ENCODE measurements at places on chromosomes 12 and 14.

DNA sequence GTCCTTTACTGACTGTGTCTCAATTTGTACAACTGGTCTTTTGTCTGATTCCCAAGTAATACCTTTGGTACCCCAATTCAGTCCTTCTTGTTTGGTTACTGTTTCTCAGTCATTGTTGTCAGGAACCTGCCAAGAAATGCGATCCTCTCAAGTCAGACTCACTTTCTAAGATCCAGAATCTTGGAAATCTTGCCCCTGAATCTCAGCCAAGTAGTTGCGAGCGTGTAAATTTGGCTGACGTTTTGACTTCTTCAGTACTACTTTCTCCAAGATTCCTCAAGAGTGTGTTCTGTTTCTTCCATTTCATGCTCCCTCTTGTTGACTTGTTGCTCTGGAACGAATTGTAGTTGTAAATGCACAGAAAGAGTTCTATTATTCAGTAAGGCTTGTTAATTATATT, 114.0 kb downstream of the MSRB3 start:
- no peak for DNase-seq

DNA sequence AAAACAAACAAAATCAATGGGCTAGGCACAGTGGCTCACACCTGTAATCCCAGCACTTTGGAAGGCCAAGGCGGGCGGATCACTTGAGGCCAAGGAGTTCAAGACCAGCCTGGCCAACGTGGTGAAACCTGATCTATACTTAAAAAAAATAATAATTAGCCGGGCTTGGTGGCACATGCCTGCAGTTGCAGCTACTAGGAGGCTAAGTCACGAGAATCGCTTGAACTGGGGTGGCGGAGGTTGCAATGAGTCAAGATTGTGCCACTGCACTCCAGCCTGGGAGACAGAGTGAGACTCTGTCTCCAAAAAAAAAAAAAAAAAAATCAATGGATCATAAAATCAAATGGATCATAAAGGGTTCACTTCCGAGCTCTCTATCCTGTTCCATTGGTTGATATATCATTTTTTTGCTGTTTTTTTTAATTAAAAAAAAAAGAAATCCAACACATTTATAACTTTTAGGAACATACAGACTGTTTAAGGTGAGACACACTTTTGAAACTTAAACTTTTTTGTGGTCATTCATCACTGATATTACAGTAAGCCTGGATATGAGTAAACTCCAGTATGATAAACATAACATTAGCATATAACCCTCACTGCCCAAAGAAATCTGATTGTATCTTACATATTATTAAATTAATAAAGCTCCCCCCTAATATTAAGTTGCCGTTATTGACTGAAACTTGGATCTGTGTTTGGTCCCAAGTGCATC, 22.1 kb downstream of the MOK start:
- DNase-seq = no peak

DNA sequence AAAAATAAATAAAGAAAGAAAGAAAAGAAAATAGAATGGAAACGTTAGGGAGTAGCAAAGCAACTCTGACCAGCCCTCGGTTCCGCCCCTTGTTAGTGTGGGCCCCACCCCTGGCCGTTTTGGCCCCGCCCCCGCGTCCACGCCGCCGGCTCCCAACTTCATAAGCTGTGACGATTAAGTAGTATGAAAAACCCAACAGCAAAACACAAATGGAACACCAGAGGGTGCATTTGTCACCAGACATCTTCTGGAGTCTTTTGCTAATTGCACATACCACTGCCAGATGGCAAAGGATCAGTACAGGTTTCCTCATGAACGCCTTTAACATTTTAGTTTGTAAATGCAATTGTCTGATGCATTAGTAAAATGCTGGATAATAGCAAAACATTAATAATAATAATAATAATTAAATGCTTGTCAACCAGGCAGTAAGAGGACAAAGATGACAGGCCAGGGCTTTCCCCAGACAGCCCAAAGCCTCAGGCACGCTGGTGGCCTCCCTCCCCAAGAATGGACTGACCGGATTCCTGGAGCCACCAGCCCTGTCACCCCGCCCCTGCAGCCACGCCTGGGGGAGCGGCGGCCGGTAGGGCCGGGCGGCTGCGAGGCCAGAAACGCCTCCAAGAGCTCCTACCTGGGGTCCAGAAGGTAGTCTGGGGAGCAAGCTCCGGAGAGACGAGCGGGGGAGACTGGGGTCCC, 23.6 kb downstream of the HSP90AA1 start:
- peak; percentile 84 for DNase-seq

DNA sequence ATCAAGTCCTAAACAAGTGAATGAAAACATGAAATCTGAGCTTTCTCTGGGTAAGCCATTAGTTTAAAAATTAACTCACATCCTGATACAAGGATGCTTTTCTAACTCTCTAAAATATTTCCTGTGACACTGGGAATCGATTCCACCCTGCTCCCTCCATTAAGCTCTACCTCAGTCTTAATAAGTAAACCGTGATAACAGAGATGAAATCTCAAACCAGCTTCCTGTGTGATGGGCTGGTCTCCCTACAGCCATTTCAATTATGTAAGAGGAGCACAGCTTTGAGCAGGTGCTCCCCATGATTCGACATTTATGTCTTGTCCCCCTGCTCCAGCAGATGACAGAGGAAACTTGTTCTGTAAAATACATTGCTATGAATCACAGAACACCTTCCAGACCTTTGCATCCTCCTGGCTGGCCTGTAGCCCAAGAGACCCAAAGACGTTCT, 59.0 kb downstream of the GAS2L3 start:
- DNase-seq = no peak

- DNase-seq = no peak
Measured at GRCh38 chr14:91231446-91231845, 13.1 kb downstream of the GPR68 start.

GRCh38 chr14:80304125-80304766, 92.9 kb upstream of the DIO2 start:
- DNase-seq = no peak

DNA sequence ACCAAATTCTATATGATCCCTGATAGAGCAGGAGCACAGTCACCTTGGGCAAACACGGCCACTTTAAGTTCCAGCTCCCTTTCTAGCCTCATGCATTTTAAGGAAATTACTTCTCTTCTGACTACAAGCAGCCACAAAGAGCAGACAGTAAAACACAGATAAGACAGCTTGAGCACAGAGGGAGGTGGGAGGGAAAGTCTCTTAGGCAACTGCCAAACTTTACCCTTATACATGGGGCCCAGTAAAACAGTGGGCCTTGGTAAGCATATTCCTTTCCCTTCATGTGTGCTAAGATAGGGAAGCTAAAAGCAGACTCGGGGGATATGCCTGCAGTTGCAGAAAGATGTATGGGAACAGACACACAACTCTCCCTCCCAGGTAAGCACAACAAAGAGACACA, 235.9 kb downstream of the CPNE8 start:
- no peak for DNase-seq

DNA sequence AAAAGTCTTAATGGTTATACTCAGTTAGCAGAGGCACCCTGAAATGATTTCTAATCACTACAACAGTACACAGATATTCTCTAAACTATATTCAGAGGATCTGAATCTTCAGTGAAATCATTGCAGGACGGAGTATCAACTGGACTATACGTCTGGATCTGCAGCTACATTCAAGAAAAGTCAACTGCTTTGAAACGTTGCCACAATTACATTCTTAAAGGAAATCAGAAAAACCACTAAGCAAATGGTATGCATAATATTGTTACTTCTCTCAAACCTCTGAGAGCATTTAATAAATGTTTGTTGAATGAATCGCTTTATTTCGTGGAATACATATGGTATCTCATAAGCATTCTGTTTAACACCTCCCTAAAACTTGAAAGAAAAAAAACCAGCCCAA, 67.4 kb downstream of the MED13L start:
- DNase-seq = no peak

DNA sequence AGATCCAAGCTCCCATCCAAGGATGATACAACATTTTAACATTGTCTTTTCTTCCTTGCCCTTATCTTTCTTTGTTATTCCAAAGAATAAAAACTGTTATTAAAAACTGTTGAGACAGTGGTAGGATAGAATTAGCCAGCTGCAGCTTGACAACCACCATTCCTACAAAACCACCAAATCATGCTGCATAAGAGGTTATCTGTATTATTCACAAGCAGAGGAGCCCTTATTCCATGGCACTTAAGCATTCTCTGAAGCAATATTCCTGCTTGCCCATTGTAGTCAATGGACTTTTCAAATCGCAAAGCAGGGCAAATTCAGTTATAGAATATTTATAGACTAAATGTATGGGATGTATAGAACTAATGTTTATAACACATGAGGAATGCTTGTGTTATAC, 3.4 kb downstream of the ABCD2 start:
- no peak for DNase-seq

DNA sequence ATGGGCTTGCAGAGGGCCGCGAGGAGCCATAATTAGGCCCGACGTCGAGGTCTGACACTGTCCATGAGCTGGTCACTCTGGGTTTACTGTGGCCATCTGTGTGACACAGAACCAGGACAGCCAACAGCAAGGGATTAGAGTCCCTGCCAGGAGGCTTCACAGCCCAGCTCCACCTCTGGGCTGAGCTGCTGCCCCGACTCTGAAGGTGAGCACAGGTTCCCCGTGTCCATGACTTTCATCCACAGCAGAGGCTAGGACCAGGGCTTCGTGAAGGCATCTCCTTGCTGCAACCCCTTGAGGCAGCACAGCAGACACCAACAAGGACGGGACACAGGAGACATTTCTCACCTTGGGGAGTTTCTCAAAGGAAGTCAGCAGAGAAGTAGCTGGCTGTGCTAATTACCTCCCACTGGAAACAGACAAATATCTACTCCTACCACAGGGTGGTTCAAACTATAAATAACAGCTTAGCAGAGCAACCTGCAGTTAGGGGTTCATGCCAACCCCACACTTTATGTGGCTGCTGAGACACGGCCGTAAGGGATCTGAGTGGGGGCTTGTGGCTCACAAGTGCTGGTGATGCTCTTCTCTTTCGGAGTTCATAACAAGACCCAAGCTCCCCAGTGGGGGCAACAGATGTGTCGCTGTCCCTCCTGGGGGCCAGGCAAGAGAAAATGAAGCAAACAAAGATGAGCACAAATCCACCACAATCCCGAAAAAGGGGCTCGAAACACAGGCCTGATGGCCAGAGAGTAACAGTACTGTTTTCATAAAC, 29.2 kb downstream of the ZFYVE21 start:
- no peak for DNase-seq

DNA sequence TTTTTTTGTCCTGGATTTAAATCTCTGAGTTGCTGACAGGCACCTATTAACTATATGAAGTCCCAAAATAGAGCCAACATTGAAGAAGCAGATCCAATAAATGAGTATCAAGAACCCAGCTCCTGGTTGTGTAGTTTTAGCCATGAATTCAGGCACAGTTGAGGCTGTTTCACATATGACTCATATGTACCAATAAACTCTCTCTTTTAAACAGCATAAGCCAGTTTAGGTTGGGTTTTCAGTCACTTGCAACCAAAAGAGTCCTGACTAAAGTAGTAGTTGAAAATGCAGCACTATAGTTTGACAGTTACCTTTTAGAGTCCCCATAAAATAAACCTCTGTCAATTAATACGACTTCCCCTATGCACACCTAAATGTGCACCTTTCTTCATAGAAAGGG, 389.9 kb downstream of the RPS29 start:
- no peak for DNase-seq

- DNase-seq = no peak
Measured at GRCh38 chr12:9034095-9034494, 44.7 kb downstream of the KLRG1 start.

GRCh38 chr12:121090586-121091514, 41.8 kb upstream of the P2RX7 start:
- no peak for DNase-seq

DNA sequence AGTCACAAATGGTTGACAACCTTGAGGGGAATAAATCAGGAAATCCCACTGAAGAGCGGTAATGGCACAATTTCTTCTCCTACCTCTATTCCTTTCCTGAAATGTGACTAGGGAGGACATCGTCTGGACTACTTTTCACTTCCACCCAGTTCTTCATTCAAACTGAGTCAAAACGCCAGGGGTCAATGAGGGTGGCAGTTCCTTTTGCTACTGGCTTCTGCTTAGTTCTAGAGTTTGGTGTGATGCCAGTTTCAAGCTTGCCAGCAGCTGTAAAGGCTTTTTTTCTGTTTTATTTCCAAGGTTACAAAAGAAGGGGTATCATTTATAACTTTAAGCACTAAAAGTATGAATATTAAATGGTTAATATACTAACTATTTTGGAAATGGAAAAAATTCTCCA, 286.5 kb downstream of the SOX5 start:
- no peak for DNase-seq

DNA sequence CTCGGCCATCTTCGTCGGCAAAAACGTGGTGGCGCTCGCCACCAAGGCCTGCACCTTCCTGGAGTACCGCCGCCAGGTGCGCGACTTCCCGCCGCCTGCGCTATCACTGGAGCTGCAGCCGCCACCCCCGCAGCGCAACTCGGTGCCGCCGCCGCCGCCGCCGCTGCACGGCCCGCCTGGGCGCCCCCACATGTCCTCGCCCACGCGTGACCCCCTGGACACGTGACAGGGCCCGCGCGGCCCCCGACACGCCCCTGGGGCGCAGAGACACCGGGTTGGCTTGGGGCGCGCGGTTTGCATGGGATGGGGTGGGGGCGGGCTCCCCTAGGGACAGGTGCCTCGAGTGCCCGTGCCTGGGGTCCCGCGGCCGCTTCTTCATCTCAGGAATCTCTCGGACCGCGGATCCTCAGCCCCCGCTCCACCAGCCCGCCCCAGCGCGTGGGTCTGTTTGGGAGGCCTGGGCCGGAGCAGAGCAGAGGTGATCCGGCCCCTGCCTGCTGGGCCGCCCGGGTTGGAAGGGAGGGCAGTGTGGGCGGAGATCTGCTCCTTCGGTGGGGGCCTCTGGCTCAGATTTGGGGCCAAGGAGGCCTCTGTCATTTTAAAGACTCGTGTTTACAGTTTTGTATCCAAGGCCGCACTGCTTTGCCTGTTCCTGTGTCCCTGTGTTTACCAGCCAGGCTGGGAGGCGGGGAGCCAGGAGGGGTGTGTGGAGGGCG, 3.3 kb downstream of the TMEM121 start:
- DNase-seq = peak; percentile 73

GRCh38 chr12:1946296-1946695, 27.8 kb upstream of the CACNA2D4 start:
- no peak for DNase-seq

- DNase-seq = no peak
Measured at GRCh38 chr12:41424651-41425050, 236.5 kb downstream of the PDZRN4 start.

- peak; percentile 66 for DNase-seq
Measured at GRCh38 chr14:104547310-104547997, 32.1 kb upstream of the C14orf180 start.

DNA sequence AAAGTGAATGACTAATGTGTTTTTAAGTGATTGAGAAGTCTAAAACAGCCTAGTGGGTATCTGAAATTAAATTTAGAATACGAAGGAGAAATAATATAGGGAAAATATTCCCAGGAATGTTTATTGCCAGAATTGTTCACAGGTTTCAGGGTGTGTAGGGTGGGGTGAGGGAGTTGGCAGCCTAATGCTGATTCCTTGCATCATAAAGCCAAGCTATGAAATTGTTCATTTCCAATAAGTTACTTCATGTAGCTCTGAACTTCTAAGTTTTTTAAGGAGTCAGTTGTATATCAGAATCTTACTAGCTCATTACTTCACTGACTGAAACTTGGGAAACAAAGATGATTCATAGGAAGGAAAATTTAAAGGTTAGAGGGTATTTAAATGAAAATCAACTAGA, 56.4 kb downstream of the RAB35 start:
- DNase-seq = no peak

GRCh38 chr14:71206766-71207371, 299.6 kb downstream of the PCNX1 start:
- DNase-seq = no peak

GRCh38 chr12:86613311-86613710, 357.1 kb upstream of the MGAT4C start:
- DNase-seq = no peak

- no peak for DNase-seq
Measured at GRCh38 chr12:68612202-68612601, 1.5 kb downstream of the RAP1B start.
